ENCODE measurements at places on chromosomes 13 and 19.

GRCh38 chr19:33219261-33219815 lies 6.3 kb downstream of the SLC7A10 start:
- no peak for DNase-seq

- no peak for DNase-seq
Measured at GRCh38 chr19:5540208-5540607, 27.5 kb downstream of the TINCR start.

- DNase-seq: no peak
Measured at GRCh38 chr19:787536-787935, 9.7 kb upstream of the PTBP1 start.

DNA sequence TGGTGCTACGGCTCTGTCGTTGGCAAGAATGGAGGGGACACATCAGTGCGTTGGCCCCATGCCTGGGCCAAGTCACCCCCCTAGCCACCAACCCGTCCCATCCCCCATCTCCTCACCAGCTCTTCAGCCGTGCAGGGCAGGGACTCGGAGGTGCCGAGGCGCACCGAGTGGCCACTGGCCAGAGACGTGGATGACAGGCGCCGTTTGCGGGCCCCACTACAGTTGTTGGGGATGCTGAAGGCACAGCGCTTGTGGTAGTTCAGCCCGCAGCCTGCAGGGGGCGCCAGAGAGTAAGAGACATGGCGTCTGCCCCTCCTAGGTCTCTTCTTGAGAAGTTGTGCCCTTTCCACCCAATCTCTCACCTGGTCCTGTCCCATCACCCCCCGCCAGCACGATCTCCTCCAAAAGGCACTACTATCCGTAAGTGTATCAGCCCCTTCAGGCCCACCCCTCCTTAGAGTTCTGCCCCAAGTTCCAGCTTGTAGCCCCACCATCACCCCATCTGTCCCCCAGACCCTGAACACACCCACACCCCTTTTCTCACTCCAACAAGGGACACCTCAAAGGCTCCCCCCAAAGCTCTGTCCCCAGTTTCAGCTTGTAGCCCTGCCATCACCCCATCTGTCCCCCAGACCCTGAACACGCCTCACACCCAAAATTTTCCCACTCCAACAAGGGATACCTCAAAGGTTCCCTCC lies 12.4 kb downstream of the PRKD2 start:
- peak; percentile 80 for DNase-seq

GRCh38 chr19:2779121-2779740 lies 3.8 kb downstream of the SGTA start:
- no peak for DNase-seq

- no peak for DNase-seq
Measured at GRCh38 chr13:111031531-111031961, 83.6 kb upstream of the ARHGEF7 start.

DNA sequence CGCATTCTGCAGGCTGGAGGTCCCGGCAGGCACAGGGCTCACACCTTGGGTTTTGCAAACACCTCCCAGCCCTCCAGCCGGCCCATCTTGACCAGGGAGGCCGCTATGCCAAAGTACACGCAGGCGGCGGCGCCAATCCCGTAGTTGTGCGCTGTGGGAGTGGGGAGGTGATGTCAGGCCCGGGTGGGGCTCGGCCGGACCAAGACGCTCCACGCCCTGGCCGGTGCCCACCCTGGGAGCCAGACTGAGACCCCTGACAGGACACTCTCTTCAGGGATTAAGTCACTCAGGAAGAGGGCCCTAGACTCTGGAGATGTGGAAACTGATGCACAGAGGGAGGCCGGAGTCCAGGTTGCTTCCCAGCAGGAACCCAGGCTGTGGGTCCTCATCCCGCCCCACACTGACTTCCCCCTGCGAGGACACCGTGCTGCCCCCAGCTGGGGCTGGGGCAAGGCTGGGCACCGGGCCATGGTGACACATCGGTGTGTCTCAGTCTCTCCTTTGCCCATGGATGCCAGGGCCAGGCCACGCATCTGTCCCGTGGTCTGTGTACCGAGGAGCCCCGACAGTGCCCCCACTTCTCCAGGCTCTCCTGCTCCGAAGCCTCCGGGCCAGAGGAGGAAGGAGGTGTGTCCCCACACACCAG lies 8.8 kb downstream of the NDUFA11 start:
- no peak for DNase-seq

DNA sequence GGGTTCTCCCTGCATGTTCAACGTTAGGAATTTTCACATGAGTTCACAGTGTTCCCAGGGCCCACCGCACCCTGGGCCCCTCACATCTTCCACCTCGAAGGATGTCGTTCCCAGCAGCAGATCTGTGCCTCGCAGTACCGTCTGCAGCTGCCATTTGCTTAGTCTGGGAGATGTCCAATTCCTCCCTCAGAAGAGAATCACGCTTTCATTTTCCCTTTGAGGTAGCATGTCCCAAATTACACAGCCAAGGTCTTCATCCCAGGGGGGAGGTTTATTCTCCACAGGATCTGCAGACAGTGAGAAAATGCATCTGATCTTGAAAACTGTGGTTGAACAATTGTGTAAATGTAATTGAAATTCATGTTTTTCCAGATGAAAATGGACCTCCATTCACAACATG lies 150.2 kb downstream of the DCT start:
- DNase-seq: no peak

DNA sequence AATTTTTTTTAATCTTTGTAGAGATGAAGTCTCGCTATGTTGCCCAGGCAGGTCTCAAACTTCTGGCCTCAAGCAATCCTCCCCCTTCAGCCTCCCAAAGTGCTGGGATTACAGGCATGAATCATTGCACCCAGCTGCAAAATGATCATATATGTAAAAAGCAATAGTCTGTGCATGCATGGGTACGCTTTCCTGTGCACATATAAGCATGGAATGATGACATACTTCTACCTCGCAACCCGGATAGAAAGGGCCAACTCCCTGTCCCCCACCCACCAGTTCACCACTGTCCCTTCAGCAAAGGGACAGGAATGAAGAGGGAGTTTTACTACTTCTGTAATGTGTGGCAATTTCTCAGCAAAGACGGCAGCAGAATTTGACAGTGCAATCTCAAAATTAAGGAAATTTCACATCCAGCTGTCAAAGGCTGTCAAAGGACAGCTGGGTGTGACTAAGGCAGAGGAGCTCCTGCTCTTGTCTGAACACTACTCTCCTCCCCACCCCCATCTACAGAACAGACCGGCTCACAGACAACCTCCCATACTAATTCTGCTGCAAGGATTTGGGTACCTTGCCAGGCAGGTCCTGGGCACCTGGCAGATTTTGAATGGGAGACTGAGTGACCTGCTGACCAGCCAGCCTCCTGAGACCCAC lies 95.6 kb downstream of the TSHZ3 start:
- no peak for DNase-seq

GRCh38 chr13:30569901-30570576 lies 47.7 kb upstream of the USPL1 start:
- no peak for DNase-seq
